ENCODE measurements at places on chromosomes 13 and 19. TPM values are rescaled to one million over a fixed set of nuclear protein-coding genes. Genes with fewer than 3 reads are reported as not detected.

- no peak for DNase-seq
Measured at GRCh38 chr13:95231393-95231792, 69.9 kb downstream of the ABCC4 start.

GRCh38 chr19:29952177-29952576, 10.1 kb downstream of the URI1 start:
- no peak for DNase-seq

- peak; percentile 25 for DNase-seq
Measured at GRCh38 chr13:43401361-43401760, 378.0 kb downstream of the DNAJC15 start.

GRCh38 chr19:44816301-44816700, 7.4 kb downstream of the BCAM start:
- DNase-seq = peak; percentile 86

- no peak for DNase-seq
Measured at GRCh38 chr19:36547001-36547732, 19.1 kb upstream of the ZNF260 start.

GRCh38 chr19:21749090-21749489, 18.3 kb downstream of the ZNF100 start:
- DNase-seq = no peak

SLC8A2 gene
- 0.28 TPM for polyA plus RNA-seq

NEK3 gene
- 18.9 TPM for polyA plus RNA-seq

ZNF724 gene
- polyA plus RNA-seq = 2.2 TPM
